Hepatic stellate cell (primary cell): ENCODE measurements at places on chromosomes 12 and 14.

- no peak for DNase-seq
These were observed 212.1 kb upstream of the RTL1 start for GRCh38 chr14:101115652-101116051.

DNA sequence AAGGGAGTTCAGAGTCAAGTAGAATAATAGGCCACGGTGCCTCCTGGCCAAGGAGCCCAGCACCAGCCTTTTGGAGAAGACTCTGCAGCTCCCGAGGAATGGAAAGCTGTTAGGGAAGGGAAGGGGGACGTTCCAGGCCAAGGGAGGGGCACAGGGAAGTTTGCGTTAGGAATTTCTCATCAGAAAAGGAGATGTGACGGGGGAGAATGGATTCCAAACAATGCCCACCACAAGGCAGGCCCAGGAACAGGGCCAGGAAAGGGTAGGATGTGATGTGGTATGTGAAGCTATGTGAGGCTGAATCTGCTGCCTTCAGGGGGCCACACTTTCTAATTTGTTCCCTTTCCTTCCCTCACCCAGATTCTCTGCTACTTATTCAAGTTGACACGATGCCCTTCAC lies 46.0 kb downstream of the DGLUCY start:
- no peak for DNase-seq

GRCh38 chr14:29709490-29709889 lies 218.2 kb downstream of the PRKD1 start:
- DNase-seq: no peak

DNA sequence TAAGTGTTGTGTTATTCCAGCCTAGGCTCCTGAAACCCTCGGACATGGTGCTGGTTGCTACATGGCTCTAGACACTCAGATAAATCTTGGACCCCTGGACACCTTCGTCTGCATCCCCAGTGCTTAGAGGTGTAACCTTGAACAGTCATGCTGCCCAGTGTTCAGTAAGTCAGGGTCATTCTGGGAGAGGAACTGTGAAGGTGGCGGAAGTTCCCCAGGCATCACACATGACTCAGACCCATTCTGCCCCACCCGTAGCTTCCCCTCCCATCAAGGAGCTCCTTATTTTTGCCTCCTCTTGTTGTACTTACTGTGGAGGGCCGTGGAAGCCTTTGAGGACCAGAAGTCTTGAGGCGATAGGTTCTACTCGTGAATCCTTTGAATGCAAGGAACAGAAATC lies 18.1 kb upstream of the SSPN start:
- no peak for DNase-seq

- peak; percentile 12 for DNase-seq
These were observed 169.0 kb downstream of the PRIMA1 start for GRCh38 chr14:93619176-93619793.
